SK-N-SH (cell line): ENCODE measurements at places on chromosomes 7 and 10. TPM values are rescaled to one million over a fixed set of nuclear protein-coding genes. Genes with fewer than 3 reads are reported as not detected.

- no peak for DNase-seq
These were observed 38.2 kb upstream of the ANK3 start for GRCh38 chr10:60427709-60428386.

Gene RNLS
- polyA plus RNA-seq: not detected in 2 replicates

DNA sequence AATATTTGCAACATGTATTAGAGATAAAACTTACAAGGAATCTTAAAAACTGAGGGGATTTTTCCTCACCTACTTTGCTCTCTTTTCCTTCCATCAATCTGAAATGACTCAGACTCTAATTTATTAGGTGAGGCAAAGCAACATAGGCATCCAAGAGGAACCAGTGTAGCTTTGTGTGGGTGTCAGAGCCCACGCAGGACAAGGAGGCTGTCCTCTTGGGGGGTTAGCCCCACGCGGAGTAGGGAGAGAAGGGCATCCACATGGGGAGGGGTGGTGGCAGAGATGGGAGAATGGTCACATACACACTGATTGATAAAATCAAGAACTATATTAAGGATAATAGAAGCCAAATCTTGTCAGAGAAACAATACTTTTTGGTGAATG, 33.8 kb upstream of the ARMS2 start:
- no peak for DNase-seq

- peak; percentile 77 for DNase-seq
These were observed 20.4 kb downstream of the DNAJB12 start for GRCh38 chr10:72334196-72334824.

DNA sequence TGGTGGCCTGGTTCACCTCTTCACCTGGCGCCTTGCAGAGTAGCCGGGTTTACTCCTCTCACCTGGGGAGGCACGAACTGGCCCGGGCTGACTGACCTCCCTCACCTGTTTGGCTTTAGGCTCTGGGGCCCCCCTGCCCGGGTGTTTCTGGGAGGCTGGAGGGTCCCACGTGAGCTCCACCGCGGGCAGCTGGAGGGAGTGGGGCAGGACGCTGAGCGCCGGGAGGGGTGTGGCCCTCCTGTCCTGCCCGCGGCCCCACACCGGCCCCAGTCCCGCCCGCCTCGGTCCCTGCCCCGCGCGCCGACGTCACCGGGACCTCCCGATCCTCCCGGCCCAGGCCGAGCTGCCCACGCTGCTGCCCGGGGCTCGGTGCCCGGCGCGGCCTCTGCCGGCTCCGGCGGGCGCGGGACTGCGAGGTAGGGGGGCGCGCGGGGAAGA, at the start of gene AMZ1:
TSS of gene AMZ1 (plus strand) at position 322 of the 438 bp plus-strand sequence. CDS start 12,250 bp downstream, outside the sequence.
- peak; percentile 80 for DNase-seq

DNA sequence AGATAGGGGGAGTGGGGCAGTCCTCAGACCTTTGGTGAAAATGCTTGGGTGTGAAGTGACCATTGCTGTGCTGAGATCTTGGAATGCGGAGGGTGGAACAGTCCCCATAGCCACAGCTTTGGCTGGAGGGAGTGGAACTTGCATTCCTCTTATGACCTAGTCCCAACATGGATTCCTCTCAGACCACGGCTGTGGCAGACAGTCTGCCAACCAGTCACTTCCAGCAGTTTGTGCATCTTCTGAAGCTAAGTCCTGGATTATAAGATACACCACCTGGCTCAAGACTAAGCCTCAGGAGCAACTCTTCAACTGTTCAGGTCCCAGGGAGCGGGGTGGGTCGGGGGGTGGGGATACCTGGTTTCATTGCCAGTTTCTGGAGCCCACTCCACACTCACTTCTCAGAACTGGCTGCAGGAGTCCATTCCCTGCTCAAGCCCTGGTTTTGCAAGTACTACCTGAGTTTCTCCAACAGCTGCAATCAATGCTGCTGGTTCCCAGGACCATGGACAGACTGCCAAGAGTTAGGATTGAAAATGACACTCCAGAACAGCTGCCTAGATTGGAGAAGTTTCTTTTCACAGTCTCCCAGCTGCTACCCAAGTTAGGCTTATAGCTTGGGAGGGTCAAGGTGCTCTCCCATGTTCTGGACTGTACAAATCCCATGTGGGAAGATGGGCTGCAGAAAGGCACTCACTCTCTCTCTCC, 29.1 kb upstream of the DGKB start:
- no peak for DNase-seq

- no peak for DNase-seq
These were observed 376.2 kb upstream of the TPK1 start for GRCh38 chr7:145212050-145212449.

- DNase-seq: peak; percentile 18
These were observed 6.6 kb downstream of the CPA5 start for GRCh38 chr7:130350945-130351790.

Gene ITGB8
- polyA plus RNA-seq: 0.62 and 0.99 TPM in 2 replicates

- no peak for DNase-seq
These were observed 56.5 kb upstream of the PAPSS2 start for GRCh38 chr10:87603196-87603595.

DNA sequence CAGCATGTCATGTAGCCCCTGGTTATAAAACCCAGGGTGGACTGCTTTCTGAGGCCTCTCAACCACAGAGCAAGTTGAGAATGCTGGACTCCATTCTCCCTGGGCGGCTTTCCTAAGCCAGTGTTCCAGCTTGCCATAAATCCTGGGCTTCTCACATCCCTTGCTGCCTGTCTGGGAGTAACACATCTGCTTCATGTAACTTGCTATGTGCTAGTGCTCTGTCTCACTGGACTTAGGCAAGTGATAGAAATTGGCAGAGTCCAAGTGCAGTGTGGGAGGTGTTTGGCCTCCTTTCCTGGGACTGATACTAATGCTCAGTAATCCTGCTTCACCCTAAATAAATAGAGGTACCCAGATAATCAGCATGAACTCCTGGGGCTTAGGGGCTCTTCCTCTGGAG, 277.1 kb upstream of the POM121L12 start:
- DNase-seq: no peak

Gene PPP1R17
- not detected in 2 replicates for polyA plus RNA-seq

Gene LRRC17
- 101 and 138 TPM in 2 replicates for polyA plus RNA-seq

Gene ZNF467
- 2.6 and 4.1 TPM in 2 replicates for polyA plus RNA-seq

Gene SFRP4
- 0.03 TPM in 1 of 2 replicates, not detected in the other for polyA plus RNA-seq

- DNase-seq: no peak
These were observed 5.8 kb downstream of the CLCN1 start for GRCh38 chr7:143321734-143322133.

Gene PLEKHS1
- polyA plus RNA-seq: not detected in 2 replicates

Gene SLC26A4
- polyA plus RNA-seq: 0.61 and 0.78 TPM in 2 replicates

Gene FRAT2
- polyA plus RNA-seq: 2.3 and 2.4 TPM in 2 replicates

Gene HGF
- 1.5 and 1.8 TPM in 2 replicates for polyA plus RNA-seq

DNA sequence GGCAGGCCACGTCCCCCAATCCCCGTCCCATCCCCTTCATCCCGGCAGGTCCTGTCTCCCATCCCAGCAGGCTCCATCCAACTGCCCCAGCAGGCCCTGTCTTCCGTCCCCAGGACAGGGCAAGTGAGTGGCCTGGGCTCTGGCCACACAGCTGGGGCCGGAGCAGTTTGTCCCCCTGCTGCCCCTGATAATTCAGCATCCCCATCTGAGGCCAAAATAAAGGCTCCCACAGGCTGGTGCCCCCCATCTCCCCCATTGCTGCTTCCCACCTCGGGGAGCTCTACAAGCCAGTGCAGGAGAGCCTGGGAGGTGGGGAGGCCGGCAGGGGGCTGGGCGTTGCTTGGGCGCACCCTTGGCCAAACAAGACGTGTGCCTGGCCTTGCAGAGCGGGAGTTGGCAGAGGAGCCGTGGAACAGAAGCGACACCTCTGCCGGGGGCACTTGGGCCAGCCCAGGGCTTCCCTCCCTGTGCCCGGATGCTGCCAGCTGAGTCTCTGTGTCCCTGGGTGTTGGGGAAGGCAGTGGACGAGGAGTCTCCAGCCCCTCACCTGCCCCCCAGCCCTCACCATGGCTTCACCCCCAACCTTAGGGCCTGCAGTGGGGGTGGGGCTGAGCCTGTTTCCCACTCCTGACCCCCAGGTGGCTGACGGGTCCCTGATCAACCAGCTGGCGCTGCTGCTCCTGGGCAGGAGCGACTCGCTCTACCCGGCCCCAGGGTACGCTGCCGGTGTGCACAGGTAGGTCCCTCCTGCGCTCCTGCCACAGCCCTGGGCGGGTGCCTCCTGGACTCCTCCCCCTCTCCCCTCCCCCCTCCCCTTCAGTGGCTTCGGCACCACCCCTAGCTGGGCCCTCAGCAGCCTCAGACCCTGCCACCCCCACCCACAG, 14.0 kb downstream of the AP5Z1 start:
- peak; percentile 53 for DNase-seq

GRCh38 chr7:105017657-105018365, 3.8 kb downstream of the KMT2E start:
- DNase-seq: no peak

Gene OR2A5
- polyA plus RNA-seq: not detected in 2 replicates

GRCh38 chr10:77629775-77630506, 7.7 kb downstream of the KCNMA1 start:
- DNase-seq: no peak

GRCh38 chr7:65809259-65809981, 63.5 kb upstream of the VKORC1L1 start:
- no peak for DNase-seq

Gene SPDYE9
- polyA plus RNA-seq: 0.08 TPM in 1 of 2 replicates, not detected in the other

Gene WASHC2A
- polyA plus RNA-seq: 16.9 and 24.0 TPM in 2 replicates

Gene MSS51
- 0.95 and 1.8 TPM in 2 replicates for polyA plus RNA-seq

- DNase-seq: no peak
These were observed 23.9 kb upstream of the REEP3 start for GRCh38 chr10:63497321-63497720.

- no peak for DNase-seq
These were observed 1.2 kb downstream of the UBE3C start for GRCh38 chr7:157139810-157140510.

- no peak for DNase-seq
These were observed 416 bp downstream of the BBS9 start for GRCh38 chr7:33129806-33130153.
